ENCODE measurements at places on chromosomes 4 and X.
A peak's percentile ranks its signal among the peaks of the same experiment; 100 is the strongest.

DNA sequence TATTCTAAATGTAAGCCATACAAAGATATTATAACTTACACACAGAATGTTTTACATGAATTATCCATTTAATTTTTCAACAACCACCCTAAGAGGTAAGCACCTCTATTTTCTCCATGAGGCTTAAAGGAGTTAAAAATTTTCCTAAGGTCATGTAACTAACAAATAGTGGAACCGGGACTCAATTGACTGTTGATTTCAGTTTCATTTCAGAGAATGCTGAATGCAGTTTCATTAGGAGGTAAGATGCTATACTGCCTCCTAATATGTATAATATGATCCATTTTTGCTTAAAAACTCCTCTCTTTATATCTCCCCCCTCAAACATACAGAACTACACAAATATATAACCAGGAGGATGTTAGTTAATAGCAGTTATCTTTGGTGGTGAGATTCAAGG is 29.1 kb downstream of the PHKA1 start:
- H3K27ac ChIP-seq = no peak overlapping the region
- H3K4me3 ChIP-seq = no peak overlapping the region
- no peaks in the 10 kb centered on the region for H3K27me3 ChIP-seq
- DNase-seq = no peak
- H3K36me3 ChIP-seq = no peaks in the 10 kb centered on the region

GRCh38 chr4:184949020-184949419 is 69.3 kb upstream of the HELT start:
- H3K4me1 ChIP-seq = no peaks in the 10 kb centered on the region
- H3K36me3 ChIP-seq = no peaks in the 10 kb centered on the region

GRCh38 chrX:123450222-123450621 is 266.1 kb downstream of the GRIA3 start:
- H3K4me1 ChIP-seq = no peaks in the 10 kb centered on the region
- no peak overlapping the region for H3K4me3 ChIP-seq
- no peaks in the 10 kb centered on the region for H3K36me3 ChIP-seq
- DNase-seq = peak; percentile 5
- no peaks in the 10 kb centered on the region for H3K27me3 ChIP-seq

DNA sequence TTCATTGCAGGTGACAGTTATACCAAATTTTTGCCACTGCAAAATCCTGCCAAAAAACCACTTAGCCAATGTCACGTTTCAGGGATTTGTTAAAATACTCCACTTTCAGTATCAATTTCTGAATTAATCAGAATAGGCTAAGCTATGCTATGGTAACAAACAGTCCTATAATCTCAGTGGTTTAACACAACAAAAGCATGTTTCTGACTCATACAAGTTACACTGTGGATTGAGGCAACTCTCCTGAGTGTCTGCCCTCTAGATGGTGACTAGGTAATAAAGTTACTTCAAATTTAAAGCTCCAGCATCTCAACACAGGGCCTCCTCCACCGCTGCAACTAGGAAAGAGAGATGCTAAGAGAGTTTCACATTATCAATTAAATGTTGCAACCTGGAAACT is 23.0 kb upstream of the RADX start:
- no peaks in the 10 kb centered on the region for H3K4me1 ChIP-seq
- DNase-seq = no peak
- no peaks in the 10 kb centered on the region for H3K36me3 ChIP-seq
- no peak overlapping the region for H3K27ac ChIP-seq

DNA sequence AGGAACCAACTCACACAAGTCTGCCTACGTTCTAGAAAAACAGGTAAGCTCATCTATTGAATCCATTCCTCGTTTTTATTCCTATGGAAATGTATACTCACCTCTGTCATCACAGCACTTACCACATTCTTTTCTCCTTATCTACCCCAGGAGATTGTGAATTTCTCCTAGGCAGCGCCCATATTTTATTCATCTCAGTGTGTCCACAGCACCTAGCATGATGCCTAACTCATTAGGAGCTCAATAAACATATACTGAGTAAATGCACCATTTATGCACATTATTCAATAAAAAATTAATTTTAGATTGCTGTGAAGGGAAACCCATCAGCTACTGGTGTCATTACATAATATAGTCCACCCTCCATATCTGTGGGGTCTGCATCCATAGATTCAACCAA is 106.2 kb upstream of the MBNL3 start:
- no peak for DNase-seq
- H3K4me1 ChIP-seq = no peaks in the 10 kb centered on the region
- H3K27me3 ChIP-seq = peaks cover 2% of the 10 kb centered on the region
- H3K4me3 ChIP-seq = no peak overlapping the region
- H3K36me3 ChIP-seq = no peaks in the 10 kb centered on the region

GRCh38 chrX:103446665-103447302 is 70.4 kb downstream of the BEX3 start:
- no peak for DNase-seq
- H3K27ac ChIP-seq = no peak overlapping the region
- no peaks in the 10 kb centered on the region for H3K4me1 ChIP-seq

GRCh38 chr4:123102897-123103471 is 180.6 kb upstream of the NUDT6 start:
- H3K4me1 ChIP-seq = no peaks in the 10 kb centered on the region
- H3K27me3 ChIP-seq = no peaks in the 10 kb centered on the region
- no peak overlapping the region for H3K4me3 ChIP-seq

DNA sequence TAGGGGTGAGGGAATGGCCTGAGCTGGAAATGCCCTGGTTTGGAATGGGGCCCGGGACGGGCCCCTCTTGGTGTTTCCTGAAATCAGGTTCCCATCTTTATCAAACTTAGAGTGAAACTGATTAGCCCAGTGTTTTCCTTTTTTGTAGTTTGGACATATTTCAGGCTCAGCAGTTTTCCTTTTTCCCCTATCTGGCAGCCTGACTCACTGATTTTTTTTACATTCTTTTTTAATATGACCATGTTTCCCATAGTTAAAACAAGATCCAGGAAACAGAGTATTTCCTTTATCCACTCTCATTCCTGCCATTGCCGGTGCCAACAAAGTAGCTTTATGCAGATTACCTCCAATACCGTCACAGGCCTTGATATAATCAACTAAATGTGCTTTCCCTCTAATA is 20.5 kb upstream of the C4orf17 start:
- H3K27me3 ChIP-seq = no peaks in the 10 kb centered on the region
- no peaks in the 10 kb centered on the region for H3K4me1 ChIP-seq
- DNase-seq = no peak
- H3K4me3 ChIP-seq = no peak overlapping the region

DNA sequence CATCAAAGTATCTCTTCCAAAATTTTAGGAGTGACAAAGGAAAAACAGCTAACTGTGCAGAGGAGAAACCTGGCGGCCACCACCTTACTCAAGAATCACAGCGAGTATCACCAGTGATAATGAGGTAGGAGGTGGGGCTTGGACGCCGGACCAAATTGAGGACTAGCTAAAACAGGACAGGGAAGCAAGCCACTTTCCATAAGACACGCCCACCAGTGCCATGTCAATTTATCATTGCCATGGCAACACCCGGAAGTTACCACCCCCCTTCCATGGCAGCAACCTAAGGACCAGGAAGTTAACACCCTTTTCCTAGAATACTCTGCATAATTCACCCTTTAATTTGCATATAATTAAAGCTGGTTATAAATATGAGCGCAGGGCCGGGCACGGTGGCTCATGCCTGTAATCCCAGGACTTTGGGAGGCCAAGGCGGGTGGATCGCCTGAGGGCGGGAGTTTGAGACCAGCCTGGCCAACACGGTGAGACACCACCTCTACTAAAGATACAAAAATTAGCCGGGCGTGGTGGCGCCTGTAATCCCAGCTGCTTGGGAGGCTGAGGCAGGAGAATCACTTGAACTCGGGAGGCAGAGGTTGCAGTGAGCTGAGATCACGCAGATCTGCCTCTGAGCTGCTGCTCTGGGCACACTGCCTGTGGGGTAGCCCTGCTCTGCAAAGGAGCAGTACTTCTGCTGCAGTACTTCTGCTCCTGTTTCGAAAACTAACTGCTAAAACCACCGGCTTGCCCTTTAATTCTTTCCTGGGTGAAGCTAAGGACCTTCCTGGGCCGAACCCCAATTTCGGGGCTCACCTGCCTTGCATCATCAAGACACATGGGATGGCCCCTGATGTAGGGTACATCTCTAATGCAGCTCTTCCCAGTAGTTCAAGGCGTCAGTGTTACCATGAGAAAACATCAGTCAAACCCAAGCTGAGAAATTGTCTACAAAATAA is 116.7 kb downstream of the HMX1 start:
- H3K27me3 ChIP-seq = no peaks in the 10 kb centered on the region
- no peak overlapping the region for H3K27ac ChIP-seq
- no peaks in the 10 kb centered on the region for H3K4me1 ChIP-seq
- no peaks in the 10 kb centered on the region for H3K36me3 ChIP-seq
- DNase-seq = no peak

DNA sequence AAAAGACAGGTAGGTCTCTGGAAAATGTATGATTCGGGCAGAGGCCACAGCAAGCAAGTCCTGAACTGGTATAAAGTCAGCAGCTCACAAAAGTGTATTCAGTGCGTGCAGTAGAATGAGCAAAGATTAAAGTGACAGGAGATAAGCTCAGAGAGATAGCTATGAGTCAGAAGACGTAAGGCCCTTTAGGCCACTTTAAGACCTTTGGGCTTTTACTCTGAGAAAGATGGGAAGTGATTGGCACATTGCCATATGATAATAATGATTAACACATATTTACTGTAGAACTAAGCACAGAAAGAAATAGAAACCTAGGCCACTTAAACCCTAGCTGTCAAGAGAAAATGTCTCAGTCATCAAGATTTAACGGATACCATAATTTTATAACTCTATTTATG is 51.7 kb downstream of the TBCK start:
- H3K4me1 ChIP-seq = no peaks in the 10 kb centered on the region
- no peak for DNase-seq
- H3K4me3 ChIP-seq = no peak overlapping the region
- no peaks in the 10 kb centered on the region for H3K27me3 ChIP-seq

DNA sequence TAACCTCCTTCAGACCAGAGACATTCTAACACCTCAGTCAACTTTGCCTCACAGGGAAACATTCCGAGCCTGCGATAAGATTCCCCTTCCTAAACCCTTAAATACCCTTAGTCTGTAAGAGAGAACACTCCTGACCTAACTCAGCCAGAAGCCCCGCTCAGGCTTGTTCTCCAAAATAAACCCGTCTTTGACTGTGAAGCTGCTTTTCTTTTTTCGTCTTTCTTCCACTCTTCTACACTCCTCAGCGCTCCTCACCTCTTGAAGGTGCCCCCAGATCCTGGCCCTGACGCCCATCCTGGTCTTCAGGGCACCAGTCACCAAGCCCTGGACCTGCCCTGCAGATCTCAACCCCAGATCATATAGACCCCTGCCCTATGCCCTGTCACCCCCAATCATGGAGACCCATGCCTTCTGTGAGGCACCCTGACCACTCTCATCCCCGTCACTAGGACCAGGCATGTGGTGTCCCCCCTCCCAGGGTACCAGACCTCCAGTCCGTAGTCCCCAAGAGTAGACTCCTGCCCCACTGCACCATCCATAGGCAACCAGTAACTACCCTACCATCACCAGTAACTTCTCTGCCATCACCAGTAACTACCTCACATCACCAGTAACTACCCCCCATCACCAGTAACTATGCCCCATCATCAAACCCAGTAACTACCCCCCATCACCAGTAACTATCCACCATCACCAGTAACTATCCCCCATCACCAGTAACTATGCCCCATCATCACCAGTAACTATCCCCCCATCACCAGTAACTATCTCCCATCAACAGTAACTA is 3.5 kb downstream of the ASMTL start:
- H3K27ac ChIP-seq = no peak overlapping the region
- no peak for DNase-seq
- H3K4me3 ChIP-seq = no peak overlapping the region
- H3K4me1 ChIP-seq = no peaks in the 10 kb centered on the region
- H3K36me3 ChIP-seq = no peaks in the 10 kb centered on the region

- H3K4me3 ChIP-seq = no peak overlapping the region
- no peak overlapping the region for H3K27ac ChIP-seq
- no peaks in the 10 kb centered on the region for H3K27me3 ChIP-seq
- H3K4me1 ChIP-seq = no peaks in the 10 kb centered on the region
These were observed 1.7 kb upstream of the CXCR3 start for GRCh38 chrX:71619986-71620385.

DNA sequence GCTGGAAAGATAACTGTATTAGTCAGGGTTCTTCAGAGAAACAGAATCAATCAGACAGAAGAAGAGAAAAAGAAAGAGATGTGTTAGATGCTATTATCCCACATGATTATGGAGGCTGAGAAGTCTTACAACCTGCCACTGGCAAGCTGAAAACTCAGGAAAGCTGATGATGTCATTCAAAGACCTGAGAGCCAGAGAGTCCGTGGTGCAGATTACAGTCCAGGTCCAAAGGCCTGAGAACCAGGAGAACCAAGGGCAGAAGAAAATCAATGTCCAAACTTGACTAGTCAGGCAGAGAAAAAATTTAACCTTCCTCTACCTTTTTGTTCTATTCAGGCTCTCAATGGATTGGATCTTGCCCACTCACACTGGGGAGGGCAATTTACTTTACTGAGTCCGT is 172.5 kb downstream of the QDPR start:
- H3K4me1 ChIP-seq = no peaks in the 10 kb centered on the region
- no peak overlapping the region for H3K4me3 ChIP-seq
- H3K27ac ChIP-seq = no peak overlapping the region
- H3K27me3 ChIP-seq = no peaks in the 10 kb centered on the region
- DNase-seq = no peak

DNA sequence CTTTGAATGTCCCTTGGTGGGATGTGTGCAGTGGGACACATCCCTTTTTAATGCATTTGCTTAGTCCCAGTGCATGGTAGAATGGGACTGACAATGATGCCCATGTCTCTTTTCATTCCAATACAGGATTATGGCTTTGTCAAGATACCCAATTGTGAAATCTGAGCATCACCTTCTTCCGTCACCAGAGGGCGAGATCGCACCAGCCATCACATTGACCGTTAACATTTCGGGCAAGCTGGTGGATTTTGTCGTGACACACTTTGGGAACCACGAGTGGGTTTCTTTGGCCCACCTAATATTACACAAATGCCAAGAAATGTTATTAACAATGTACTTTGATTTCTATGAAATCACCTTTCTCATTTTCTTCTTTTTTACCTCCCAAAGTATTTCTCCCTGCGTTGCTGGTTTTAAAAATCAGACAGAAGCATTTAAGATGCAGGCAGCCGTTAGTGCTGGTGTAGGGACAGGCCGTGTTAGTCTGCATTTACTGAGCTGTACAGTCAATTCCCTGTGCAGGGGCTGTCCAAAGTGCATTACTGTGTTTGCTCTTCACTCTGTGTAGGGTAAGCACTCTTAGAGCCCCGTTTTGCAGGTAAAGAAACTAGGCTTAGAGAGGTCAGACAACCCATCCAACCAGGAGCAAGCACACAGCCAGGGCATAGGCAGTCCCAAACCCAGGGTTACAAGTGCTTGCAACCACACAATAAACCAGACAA is 46.5 kb downstream of the CWH43 start:
- H3K4me1 ChIP-seq = no peaks in the 10 kb centered on the region
- H3K4me3 ChIP-seq = no peak overlapping the region
- H3K36me3 ChIP-seq = no peaks in the 10 kb centered on the region

DNA sequence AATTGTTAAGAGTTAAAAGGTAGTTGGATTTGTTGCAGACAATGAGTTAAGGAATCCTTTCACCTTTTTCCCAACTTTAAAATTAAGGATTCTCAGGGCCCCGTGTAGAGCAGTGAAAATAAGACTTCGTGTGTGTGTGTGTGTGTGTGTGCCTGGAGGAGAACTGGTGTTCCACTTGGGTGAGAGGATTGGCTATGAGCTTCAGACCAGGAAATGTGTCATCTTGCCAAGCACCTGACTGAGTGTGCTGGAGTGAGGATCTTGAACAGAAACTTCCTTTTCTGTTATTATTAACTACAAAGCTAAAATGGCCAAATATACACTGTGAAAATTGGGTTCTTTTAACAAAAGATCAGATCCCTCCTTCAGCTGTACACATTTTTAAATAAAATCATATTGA is 113.1 kb upstream of the VCX2 start:
- H3K27me3 ChIP-seq = no peaks in the 10 kb centered on the region
- H3K4me3 ChIP-seq = no peak overlapping the region
- H3K36me3 ChIP-seq = no peaks in the 10 kb centered on the region
- no peak overlapping the region for H3K27ac ChIP-seq
- no peaks in the 10 kb centered on the region for H3K4me1 ChIP-seq
- DNase-seq = no peak
